ENCODE measurements at places on chromosomes 13 and 19. TPM values are rescaled to one million over a fixed set of nuclear protein-coding genes. Genes with fewer than 3 reads are reported as not detected.

- no peaks in the 10 kb centered on the region for H3K36me3 ChIP-seq
- H3K4me3 ChIP-seq = no peak overlapping the region
- no peak overlapping the region for H3K27ac ChIP-seq
- no peak for DNase-seq
Observed at GRCh38 chr19:50224986-50225747, 21.7 kb downstream of the MYH14 start.

- no peaks in the 10 kb centered on the region for H3K4me1 ChIP-seq
- H3K4me3 ChIP-seq = no peak overlapping the region
- no peak overlapping the region for H3K27ac ChIP-seq
- no peaks in the 10 kb centered on the region for H3K36me3 ChIP-seq
- H3K27me3 ChIP-seq = no peaks in the 10 kb centered on the region
Observed at GRCh38 chr13:66528944-66529576, 701.1 kb downstream of the PCDH9 start.

DNA sequence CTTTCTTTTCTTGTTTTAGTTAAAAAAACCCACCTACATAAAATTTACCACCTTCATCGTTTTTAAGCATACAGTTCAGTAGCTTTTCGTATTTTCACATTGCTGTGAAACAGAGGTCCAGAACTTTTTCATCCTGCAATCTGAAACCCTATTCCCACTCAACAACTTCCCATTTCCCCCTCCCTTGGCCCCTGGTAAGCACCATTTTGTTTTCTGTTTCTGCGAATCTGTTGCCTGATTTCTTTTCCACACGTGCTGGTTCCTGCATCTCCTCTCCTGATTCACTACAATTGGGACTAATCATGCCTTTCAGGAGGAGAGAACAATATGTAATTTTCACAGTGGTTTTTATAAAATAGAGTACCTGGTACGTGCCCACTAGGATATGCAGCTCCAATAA, 149.2 kb upstream of the RNF113B start:
- H3K27me3 ChIP-seq = no peaks in the 10 kb centered on the region
- H3K4me1 ChIP-seq = peaks cover 7% of the 10 kb centered on the region
- DNase-seq = no peak
- no peaks in the 10 kb centered on the region for H3K36me3 ChIP-seq
- H3K27ac ChIP-seq = no peak overlapping the region

CGB5 gene
- total RNA-seq = not detected

- H3K4me3 ChIP-seq = no peak overlapping the region
- peak overlapping the region; percentile 86 for H3K27ac ChIP-seq
- peaks cover 20% of the 10 kb centered on the region for H3K4me1 ChIP-seq
- no peaks in the 10 kb centered on the region for H3K36me3 ChIP-seq
- peak; percentile 60 for DNase-seq
- no peaks in the 10 kb centered on the region for H3K27me3 ChIP-seq
Observed at GRCh38 chr19:39398297-39398864, 7.2 kb downstream of the MED29 start.

DNA sequence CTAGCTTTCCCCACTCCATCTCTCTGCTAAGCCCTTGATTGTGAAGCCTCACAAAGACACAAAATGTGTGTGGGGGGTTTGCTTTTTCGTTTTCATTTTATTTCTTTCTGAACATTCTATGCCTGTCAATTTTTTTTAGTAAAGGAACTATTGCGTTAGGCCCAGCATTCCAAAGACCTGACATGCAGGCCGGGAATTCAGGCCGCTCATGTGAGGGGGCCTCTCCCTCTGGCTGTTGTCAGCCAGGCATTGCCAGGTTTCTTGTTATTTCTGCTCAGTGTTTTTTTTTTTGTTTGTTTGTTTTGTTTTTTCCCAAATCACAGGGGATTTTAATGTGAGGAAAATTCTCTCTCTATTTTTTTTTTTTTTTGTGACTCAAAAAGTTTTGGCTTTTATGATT, 10.3 kb upstream of the MEDAG start:
- no peaks in the 10 kb centered on the region for H3K27me3 ChIP-seq
- peak; percentile 76 for DNase-seq
- H3K36me3 ChIP-seq = no peaks in the 10 kb centered on the region
- H3K27ac ChIP-seq = peak overlapping the region; percentile 85
- no peak overlapping the region for H3K4me3 ChIP-seq
- no peaks in the 10 kb centered on the region for H3K4me1 ChIP-seq

GRCh38 chr19:47486900-47487299, 2.9 kb upstream of the KPTN start:
- no peaks in the 10 kb centered on the region for H3K27me3 ChIP-seq
- H3K36me3 ChIP-seq = no peaks in the 10 kb centered on the region
- no peak for DNase-seq
- no peak overlapping the region for H3K4me3 ChIP-seq

GRCh38 chr19:45814166-45814780, 835 bp downstream of the RSPH6A start:
- no peak overlapping the region for H3K4me3 ChIP-seq
- H3K27me3 ChIP-seq = no peaks in the 10 kb centered on the region
- no peaks in the 10 kb centered on the region for H3K36me3 ChIP-seq
- no peaks in the 10 kb centered on the region for H3K4me1 ChIP-seq
- H3K27ac ChIP-seq = no peak overlapping the region
- DNase-seq = no peak

- no peaks in the 10 kb centered on the region for H3K4me1 ChIP-seq
- H3K36me3 ChIP-seq = no peaks in the 10 kb centered on the region
- no peak overlapping the region for H3K4me3 ChIP-seq
- H3K27ac ChIP-seq = no peak overlapping the region
Observed at GRCh38 chr13:33978653-33979052, 160.7 kb downstream of the RFC3 start.

PLPP2 gene
- 4.9 TPM for total RNA-seq

DNA sequence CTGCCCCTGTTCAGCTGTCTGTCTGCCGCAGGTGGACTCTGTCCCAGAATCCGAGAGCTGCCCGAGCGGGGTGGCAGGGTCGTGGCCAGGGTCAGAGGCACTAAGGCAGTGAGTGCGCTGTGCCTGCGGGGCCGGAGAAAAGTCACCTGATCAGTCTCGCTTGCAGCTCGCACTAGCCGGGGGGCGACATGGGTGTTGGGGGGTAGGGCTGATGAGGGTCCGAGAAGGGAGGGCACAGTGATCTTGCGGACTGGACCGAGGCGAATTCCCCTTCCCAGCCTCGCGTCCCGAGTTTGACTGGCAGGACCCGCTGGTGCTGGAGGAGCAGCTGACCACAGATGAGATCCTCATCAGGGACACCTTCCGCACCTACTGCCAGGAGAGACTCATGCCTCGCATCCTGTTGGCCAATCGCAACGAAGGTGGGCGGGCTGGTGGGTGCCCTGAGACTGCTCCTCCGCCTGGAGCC, 627 bp downstream of the GCDH start:
- DNase-seq = no peak
- H3K4me1 ChIP-seq = no peaks in the 10 kb centered on the region
- H3K4me3 ChIP-seq = peak overlapping the region; percentile 94
- no peaks in the 10 kb centered on the region for H3K36me3 ChIP-seq

FBN3 gene
- 0.06 TPM for total RNA-seq

NBEA gene
- total RNA-seq = 52.5 TPM

BCAM gene
- 78.4 TPM for total RNA-seq

DNA sequence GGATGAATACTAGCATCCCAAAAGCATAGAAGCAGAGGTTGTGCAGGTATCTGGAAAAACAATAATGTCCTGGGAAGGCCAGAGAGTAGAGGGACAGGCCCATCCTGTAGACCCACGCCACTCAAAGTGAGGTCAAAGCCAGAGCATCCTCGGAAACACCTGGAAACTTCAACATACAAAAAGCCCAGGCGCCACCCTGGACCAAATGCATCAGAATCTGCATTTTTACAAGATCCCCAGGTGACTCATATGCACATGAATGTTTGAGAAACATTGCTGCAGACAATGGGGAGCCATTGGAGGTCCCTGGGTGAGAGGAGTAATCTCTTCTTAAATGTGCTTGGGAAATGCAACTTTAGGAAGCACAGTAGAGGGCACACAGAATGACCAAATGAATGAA, 684.1 kb downstream of the DIAPH3 start:
- no peak for DNase-seq
- H3K27me3 ChIP-seq = no peaks in the 10 kb centered on the region
- no peak overlapping the region for H3K4me3 ChIP-seq
- H3K27ac ChIP-seq = no peak overlapping the region

- no peaks in the 10 kb centered on the region for H3K27me3 ChIP-seq
- DNase-seq = peak; percentile 32
- peak overlapping the region; percentile 57 for H3K27ac ChIP-seq
- H3K4me3 ChIP-seq = no peak overlapping the region
- H3K36me3 ChIP-seq = no peaks in the 10 kb centered on the region
Observed at GRCh38 chr13:51721496-51721895, 82.5 kb downstream of the DHRS12 start.

- no peak overlapping the region for H3K27ac ChIP-seq
- no peaks in the 10 kb centered on the region for H3K36me3 ChIP-seq
- H3K27me3 ChIP-seq = no peaks in the 10 kb centered on the region
- no peak for DNase-seq
- H3K4me1 ChIP-seq = no peaks in the 10 kb centered on the region
Observed at GRCh38 chr13:91534996-91535395, 136.6 kb downstream of the GPC5 start.

DCAF15 gene
- 25.9 TPM for total RNA-seq

CYSLTR2 gene
- 0.26 TPM for total RNA-seq

- no peaks in the 10 kb centered on the region for H3K4me1 ChIP-seq
- no peaks in the 10 kb centered on the region for H3K36me3 ChIP-seq
- no peaks in the 10 kb centered on the region for H3K27me3 ChIP-seq
Observed at GRCh38 chr13:63408331-63409189, 1992.9 kb upstream of the PCDH20 start.

DNA sequence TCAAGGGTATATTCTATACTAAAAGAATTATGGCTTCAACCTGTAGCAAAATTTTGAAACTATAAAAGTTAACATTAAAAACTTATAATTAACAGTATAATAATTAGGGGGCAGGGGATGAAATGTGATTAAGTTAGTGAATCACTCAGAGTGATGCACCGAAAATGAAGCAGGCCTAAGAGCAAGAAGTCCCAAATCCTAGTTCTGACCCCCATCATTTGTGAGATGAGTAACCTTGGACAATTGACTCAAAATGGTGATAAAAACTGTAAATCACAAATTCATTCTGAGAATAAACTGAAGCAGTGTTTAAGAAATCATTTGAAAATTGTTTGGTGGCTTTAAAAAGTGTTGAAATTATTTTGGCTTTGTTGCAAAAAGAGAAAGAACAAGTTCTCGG, 56.8 kb downstream of the KLF12 start:
- no peak overlapping the region for H3K27ac ChIP-seq
- no peaks in the 10 kb centered on the region for H3K4me1 ChIP-seq
- DNase-seq = no peak
- no peak overlapping the region for H3K4me3 ChIP-seq

- H3K4me3 ChIP-seq = no peak overlapping the region
- no peaks in the 10 kb centered on the region for H3K27me3 ChIP-seq
- H3K4me1 ChIP-seq = peaks cover 3% of the 10 kb centered on the region
- no peak overlapping the region for H3K27ac ChIP-seq
- no peak for DNase-seq
- H3K36me3 ChIP-seq = no peaks in the 10 kb centered on the region
Observed at GRCh38 chr19:41868989-41869300, 8.1 kb upstream of the CD79A start.

DNA sequence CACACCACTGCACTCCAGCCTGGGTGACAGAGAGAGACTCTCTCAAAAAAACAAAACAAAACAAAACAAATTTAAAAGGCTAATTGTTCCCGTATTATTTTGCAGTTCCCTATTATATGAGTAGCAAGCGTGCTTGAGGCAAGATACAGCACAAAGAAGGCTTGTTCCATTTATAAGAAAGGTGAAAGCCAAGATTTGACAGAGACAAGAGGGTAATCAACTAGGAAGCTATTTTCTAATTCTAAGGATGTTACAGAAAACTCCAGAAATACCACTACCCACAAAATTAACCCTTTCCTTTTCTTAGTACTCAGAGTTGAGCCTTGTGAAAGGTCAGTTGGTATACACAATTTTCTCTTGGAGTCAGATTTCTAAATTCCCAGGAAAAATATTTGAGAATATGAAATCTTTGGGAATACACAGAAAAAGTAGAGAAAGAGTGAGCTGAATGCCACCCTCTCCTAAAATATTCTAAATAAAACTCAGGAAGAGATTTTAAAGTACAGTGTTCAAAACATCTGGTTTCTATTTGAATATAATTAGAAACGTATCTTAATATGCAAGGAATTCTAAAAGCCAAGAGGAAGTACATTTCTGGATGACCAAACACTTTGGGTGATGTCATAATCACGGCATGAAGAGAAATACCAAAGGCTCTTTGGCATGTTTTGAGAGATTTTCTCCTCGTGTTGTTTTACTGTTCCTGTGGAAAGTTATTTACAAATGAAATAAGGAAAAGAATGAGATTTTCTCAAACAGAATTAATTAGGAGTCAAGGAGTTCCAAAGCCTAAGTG, 63.0 kb upstream of the FLT1 start:
- DNase-seq = no peak
- H3K4me3 ChIP-seq = no peak overlapping the region
